ENCODE measurements at places on chromosomes 4 and X.

GRCh38 chr4:185469580-185470154 lies 1.9 kb downstream of the CCDC110 start:
- DNase-seq = no peak

DNA sequence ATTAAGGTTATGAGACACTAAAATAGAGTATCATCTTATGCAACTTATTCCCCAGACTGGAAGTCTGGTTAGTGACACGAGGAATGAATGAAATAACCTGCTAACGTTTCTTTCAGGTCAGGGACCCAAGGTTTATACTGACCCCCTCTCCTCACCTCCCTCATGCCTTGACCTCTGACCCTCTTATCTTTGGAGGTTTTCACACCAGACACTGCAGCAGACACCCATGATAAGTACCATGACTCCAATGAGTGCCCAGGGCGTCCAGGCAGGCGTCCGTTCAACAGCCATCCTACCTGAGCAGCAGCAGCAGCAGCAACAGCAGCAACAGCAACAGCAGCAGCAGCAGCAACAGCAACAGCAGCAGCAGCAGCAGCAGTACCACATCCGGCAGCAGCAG lies 4.2 kb upstream of the NLGN3 start:
- DNase-seq = no peak

GRCh38 chr4:128862608-128863311 lies 53.3 kb downstream of the JADE1 start:
- DNase-seq = no peak

DNA sequence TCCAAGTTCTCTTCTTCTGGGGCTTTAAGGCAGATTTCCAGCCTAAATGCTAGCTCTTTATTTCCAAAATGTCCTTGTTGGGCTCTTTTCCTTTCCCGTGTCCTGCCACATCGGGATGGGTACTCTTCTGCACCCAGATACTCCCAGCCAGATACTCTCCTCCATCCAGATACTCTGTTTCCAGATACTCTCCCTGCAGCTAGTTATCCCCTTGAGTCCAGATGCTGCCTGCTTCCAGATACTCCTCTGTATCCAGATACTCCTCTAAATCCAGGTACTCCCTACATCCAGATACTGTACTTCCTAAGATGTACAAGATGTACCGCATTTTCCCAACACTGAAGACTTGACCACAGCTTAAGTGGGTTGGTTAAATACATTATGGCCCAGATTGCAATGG lies 10.5 kb upstream of the XG start:
- DNase-seq = no peak

- DNase-seq = no peak
These were observed 195.0 kb upstream of the S100G start for GRCh38 chrX:16454926-16455325.

DNA sequence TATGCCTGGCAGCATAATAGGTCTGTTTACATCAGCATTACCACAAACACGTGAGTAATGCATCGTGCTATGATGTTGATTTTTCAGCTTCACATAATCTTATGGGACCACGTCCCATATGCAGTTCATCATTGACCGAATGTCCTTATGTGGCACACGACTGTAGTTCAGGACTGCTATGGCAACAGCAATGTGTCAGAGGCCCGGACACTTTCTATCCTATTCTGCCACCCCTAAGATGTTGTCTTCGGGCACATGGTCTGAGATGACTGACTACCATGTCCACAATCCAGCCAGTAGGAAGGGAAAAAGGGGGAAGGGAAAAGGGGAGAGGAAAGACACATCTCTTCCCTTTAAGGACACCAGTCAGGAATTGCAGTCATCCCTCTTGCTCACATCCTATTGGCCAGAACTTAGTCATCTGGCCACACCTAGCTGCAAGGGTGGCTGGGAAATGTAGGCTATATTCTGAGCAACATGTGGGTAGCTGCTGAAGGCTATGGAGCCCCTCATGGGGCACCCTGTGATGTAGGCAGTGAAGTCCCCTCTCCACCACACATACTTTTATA lies 196.0 kb upstream of the RBPJ start:
- DNase-seq = no peak

DNA sequence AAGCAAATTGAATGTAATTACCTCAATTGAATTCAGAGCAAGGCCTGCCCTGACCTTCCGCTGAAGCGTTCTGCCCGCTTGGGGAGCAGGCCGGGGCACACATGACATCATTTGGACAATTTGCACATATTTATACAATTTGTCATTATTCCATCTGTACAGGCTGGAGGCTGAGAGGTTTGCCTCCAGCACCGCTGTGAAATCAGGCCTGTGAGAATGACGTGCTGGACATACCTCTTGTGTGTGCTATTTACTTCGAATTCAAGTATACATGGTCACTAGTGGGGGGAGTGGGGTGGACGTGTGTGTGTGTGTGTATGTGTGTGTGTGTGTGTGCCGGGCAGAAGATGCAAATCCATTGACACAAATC lies 285.6 kb downstream of the SHOX start:
- DNase-seq = no peak

- DNase-seq = no peak
These were observed 50.0 kb downstream of the GALNT7 start for GRCh38 chr4:173218411-173219125.

DNA sequence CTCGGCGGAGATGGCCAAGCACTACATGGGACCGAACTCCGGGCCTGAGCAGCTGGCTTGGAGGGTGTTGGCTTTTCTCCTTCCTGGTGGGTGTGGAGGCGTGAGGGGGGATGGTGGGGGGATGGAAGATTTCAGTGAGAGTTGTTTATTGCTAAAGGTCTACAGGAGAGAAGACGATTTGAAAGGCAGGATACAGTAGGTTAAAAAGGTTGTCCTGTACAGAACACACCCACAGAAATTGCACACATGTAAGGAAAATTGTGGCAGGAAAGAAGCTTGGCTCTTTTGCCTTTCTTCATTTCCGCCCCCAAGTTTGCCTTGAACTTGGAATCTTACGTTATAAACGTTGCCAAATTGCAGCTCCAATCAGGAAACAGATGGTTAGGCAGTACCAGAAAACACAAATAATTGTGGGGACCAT lies 74.1 kb upstream of the STOX2 start:
- no peak for DNase-seq

GRCh38 chrX:96407981-96408380 lies 276.7 kb upstream of the DIAPH2 start:
- no peak for DNase-seq

GRCh38 chr4:165433529-165433928 lies 54.7 kb downstream of the CPE start:
- DNase-seq = no peak

GRCh38 chr4:5784021-5784420 lies 73.0 kb downstream of the EVC start:
- DNase-seq = no peak

DNA sequence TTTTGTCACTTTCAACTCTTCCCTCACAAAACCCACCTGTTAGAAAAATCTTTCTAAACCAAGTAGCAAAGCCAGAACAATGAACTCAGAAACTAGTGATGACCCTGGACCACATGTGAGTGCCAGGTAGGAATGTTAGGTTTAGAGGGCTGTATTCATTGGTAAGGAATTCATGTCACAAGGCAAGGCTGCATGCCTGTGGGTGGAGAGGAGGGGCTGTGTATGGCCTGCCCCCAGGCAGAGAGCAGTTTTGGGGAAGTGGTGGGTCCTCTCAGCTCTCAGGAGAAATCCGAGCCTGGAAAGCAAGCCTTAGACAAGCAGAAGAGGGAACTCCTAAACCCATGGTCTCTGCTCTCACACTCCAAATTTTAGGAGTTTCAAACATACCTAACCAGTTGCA lies 2.4 kb downstream of the RNF175 start:
- no peak for DNase-seq

DNA sequence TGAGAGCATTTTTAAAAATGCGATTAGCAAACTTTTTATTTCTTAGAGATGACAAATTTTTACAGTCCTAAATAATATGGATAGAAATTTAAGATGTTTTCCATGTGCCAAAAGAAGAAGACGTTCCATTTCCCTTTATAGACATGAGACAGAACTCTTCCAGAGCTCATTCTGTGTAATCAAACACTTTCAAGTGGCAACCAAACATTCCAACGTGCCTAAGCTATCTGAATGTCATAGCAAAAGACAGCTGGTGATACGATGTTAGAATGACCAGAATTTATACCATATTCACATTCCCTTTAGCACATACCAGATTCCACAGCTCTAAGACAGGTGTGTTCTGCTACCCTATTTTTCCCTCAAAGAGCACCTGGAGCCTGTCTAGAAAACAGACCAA lies 133.2 kb downstream of the ENOX2 start:
- no peak for DNase-seq

- DNase-seq = no peak
These were observed 12.7 kb downstream of the SLC6A8 start for GRCh38 chrX:153700376-153700945.

- DNase-seq = no peak
These were observed 507.6 kb downstream of the CENPC start for GRCh38 chr4:67037504-67038227.

DNA sequence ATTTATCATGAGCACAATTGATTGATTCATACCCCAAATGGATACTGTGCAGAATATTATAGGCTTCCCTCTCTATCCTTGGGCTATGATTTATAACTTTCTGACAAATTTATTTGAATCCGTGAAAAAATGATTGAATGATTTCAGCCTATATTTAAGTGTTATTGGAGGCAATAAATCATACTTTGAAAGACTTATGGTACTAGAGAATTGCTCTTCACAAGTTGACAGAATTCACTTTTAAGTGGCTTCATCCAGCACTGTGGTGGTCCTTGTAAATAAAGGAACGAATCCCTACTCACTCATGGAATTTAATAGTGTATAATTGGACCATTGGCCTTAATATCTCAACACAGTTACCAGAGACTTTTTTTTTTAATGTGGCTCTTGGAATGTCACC lies 174.8 kb upstream of the TLL1 start:
- DNase-seq = no peak

- DNase-seq = no peak
These were observed 17.3 kb downstream of the NIPAL1 start for GRCh38 chr4:48033825-48034413.

DNA sequence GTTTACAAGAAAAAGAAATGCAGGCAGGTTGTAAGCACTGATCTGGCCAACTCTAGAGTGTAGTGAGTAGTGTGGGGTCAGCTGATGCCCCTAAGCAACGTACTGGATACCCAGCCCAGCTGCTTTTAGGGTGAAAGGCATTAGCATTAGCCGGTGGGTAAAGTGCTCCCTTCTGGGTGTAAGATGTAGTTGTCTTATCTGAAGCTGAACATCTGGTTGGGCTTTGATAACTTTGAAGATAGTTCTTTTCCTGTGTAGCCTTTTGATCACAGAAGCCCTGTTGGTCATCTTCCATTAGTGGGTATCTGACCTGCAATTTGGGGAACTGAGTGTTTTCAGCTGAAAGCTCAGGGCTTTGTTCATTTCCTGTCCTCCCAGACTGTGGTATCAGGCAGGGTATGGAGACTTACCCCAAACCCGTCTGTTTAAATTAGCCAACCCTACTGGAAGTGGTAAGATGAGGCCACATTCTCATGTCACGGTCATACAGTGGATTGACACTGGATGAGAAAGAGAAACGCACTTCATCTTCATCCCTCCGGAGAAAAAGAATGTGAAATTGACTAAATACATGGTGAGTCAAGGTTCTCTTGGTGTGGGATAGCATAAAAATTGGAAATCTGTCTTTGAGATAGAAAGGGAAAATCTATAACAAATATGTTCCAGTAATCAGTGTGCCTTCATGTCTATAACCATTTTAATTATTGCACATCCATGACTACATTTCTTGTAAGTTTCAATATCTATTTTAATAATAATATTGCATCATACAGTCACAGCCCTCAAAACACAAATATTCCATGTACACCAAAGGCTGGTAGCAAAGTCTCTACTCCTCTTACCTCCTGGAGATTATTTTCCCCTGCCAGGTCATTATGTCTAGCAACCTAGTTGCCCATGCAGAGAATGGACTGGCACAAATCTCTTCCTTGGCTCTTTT lies 8.7 kb downstream of the RHOH start:
- no peak for DNase-seq

- no peak for DNase-seq
These were observed 69.1 kb downstream of the FBXL5 start for GRCh38 chr4:15586066-15586465.

DNA sequence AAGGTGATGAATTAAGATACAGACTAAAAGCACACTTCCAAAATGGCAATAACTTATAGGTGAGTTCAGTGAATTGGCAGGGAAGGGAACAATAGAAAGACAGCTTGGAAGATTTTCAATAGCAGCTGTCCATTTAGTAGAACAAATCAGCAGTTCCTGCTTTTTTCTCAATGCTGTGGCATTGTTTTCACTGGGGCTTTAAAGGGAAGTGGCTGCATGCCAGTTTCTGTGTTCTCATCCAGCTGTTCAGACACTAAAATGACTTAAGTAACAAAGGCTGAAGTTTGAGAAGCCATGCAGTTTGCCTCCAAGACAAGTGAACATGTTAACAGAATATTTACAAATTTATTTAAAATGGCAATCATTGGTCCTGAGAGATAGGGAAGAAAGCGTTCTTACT lies 291.9 kb downstream of the FAM47A start:
- no peak for DNase-seq

DNA sequence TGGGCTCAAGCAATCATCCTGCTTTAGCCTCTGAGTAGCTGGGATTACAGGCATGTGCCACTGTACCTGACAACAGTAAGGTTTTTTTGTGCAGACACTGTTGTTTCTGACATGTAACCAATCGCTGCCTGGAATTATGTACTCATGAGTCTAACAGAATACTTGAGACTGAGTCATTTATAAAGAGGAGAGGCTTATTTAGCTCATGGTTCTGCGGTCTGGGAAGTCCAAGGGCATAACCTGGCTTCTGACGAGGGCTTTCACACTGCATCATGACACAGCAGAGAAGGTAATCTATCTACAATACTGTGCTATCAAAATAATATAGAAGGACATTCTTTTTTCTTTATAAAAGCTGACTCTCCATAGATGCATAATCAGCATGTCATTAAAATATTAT lies 115.5 kb upstream of the STOX2 start:
- DNase-seq = no peak

GRCh38 chr4:37793562-37793961 lies 32.9 kb upstream of the PGM2 start:
- no peak for DNase-seq

Data from osteoblast (primary cell).